A549 treated with ZK216348 at 1 μM for 4 hours (cell line): ENCODE measurements at places on chromosomes 2 and 18. TPM values are rescaled to one million over a fixed set of nuclear protein-coding genes. Genes with fewer than 3 reads are reported as not detected.

The TSHZ1 gene
- total RNA-seq = 4.8 to 7.0 TPM (median 6.5 TPM) in 5 replicates

The CNRIP1 gene
- total RNA-seq = 1.5 to 2.3 TPM (median 2.0 TPM) in 5 replicates

The LYPD6 gene
- 0.06 to 0.19 TPM (median 0.11 TPM) in 4 of 5 replicates, not detected in the other for total RNA-seq

The EFR3B gene
- total RNA-seq = 11.1 to 14.8 TPM (median 12.7 TPM) in 5 replicates

The IL1RL2 gene
- not detected in 5 replicates for total RNA-seq

The NEUROD1 gene
- not detected in 5 replicates for total RNA-seq

The NIFK gene
- total RNA-seq = 59.9 to 113 TPM (median 63.9 TPM) in 5 replicates

The GTF2A1L gene
- not detected in 5 replicates for total RNA-seq
